Dermis blood vessel endothelial cell (primary cell): ENCODE measurements at places on chromosomes 16 and 17.

DNA sequence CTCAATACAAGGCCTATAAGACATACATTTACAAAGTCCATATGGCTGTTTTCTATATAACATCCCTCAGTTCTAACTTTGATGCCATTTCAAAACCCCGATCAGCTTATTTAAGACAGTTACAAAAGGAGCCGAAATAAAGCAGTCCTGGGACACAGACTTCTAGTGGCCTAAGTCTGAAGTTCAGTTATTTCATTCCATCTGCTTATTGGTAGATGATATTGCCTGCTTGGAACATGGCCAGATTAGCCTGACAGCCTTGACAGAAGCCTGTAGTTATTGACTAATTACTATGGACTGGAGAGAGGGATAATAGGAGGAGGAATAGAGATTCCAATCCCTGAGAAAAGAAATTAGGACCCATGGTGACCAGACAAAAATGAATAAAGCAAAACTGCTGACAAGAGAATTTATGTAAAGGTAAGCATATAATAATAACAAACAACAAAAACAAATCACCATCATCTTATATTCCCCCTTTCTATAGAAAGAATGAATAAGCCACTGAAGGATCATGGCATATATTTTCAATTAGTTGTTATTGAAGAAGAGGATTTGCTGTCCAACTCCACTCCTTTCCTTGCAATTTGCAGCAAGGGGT is 206.3 kb upstream of the TOM1L1 start:
- DNase-seq = no peak

DNA sequence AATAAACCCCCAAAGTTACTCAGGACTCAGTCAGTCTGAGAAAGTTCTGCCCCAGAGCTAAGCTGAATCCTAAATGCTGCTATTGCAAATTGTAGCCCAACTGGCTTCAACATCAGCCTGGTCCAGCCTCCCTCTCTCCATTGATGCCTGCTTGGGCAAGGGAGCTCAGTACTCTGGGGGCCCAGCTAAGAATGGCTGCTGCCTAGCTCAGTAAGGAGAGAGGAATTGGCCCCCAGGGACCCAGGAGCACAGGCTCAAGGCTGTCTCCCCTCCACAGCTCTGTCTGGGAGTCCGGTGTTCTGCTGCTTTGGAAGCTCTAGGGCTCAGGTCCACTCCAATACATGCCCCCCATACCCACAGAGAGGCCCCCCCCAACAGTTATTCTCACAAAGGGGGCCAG is 1.6 kb downstream of the UNC119 start:
- no peak for DNase-seq

GRCh38 chr16:78866521-78866920 is 734.0 kb downstream of the MAF start:
- no peak for DNase-seq

- no peak for DNase-seq
Measured at GRCh38 chr16:89170346-89171215, 967 bp upstream of the CDH15 start.

DNA sequence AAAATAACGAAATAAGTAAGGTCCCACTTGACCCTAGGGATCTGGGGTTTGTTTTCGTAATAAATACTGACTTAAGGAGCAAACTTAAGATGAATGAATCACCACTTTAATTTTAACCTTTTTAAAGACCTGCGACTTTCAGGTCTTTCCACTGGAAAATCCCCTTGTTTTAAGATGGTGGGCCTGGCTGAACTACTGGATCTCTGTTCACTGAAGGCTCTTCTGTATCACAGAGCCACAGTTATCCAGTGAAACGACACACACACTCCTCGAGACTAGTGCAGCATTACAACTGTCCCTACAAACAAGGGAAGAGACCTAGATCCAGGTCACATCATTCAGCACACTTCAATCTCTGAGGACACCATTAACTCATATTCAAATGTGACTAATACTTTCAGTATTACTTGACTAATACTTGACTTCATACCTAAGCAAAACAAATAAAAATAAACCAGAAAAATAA is 299.0 kb downstream of the CEP112 start:
- DNase-seq = no peak

DNA sequence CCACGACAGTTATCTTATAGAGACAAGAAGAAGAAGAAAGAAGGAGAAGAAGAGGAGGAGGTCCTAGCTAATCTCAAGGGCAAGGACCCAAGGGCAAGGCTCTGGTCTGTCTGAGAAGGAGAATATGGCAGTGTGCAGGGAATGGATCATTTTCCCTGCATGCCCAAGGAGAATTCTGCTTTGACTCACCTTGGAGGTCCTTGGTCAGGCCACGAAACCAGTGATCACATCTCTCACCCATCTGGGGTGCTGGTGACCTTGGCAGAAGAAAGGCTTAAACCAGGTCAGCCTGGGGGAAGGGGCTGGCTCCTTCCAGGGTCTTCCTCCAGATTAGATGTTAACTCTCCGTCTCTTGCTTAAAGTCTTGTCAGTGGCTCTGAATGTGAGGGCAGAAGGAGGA is 1.6 kb upstream of the FMNL1 start:
- no peak for DNase-seq

- peak; percentile 13 for DNase-seq
Measured at GRCh38 chr17:39916918-39917317, 1.5 kb downstream of the GSDMB start.

GRCh38 chr17:82223517-82223916 is 5.3 kb upstream of the SLC16A3 start:
- no peak for DNase-seq

- peak; percentile 67 for DNase-seq
Measured at GRCh38 chr16:82761236-82761635, 134.5 kb downstream of the CDH13 start.

- no peak for DNase-seq
Measured at GRCh38 chr17:48546137-48546923, 1.4 kb upstream of the HOXB2 start.

DNA sequence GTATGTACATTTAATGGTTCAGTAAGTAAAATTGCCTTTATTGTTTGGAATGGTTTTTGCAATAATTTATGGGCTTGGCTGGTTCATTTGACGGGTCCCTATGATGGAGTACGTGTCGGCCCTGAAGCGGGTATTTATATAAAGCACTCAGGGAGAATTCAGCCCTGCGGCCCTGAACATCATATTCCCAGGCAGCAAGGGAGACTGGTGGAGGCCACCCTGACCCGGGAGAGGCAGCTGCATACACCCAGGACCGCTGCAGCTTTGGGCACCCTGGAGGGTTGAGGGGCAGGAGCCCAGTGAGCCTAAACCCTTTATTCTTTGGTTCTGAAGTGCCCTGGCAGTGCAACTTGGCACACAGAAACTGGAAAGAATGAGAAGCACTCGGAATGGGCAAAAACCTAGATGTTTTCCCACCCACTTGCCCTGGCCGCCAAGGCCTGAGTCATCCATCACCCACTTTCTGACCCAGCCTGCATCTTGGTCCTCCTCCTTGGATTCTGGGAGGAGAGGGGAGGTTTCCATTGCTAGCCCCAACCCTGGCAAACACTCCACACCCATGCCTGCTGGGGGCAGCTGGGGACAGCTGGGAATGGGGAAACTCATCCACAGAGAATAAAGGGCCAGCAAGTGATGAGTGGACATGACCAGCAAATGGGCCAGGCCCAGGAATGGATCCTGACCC is 162.2 kb upstream of the TNRC6C start:
- no peak for DNase-seq

DNA sequence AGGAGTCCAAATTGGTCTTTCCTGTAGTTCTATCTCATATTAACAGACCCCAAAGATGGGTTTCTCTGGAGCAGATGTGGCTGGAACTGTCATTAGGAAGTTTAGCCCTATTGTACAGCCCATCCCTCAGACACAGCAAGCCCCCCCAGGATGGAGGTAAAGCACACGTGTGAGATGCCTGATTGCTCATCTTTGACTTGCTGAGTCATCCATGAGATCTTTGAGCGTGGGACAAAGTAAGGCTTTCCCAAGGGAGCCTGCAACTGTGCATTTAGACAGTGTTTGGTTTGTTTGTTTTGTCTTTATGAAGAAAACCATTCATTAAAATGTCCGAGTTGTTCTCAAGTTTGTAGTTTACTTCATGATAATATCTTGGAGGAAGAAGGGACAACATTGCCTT is 145.3 kb upstream of the CDH13 start:
- DNase-seq = no peak

GRCh38 chr17:2580661-2581060 is 12.8 kb upstream of the PAFAH1B1 start:
- DNase-seq = no peak

GRCh38 chr16:67917852-67918236 is 13.8 kb downstream of the CTRL start:
- peak; percentile 56 for DNase-seq

GRCh38 chr17:82627405-82627804 is 20.8 kb downstream of the WDR45B start:
- no peak for DNase-seq
